ENCODE measurements at places on chromosomes 11 and 22.

DNA sequence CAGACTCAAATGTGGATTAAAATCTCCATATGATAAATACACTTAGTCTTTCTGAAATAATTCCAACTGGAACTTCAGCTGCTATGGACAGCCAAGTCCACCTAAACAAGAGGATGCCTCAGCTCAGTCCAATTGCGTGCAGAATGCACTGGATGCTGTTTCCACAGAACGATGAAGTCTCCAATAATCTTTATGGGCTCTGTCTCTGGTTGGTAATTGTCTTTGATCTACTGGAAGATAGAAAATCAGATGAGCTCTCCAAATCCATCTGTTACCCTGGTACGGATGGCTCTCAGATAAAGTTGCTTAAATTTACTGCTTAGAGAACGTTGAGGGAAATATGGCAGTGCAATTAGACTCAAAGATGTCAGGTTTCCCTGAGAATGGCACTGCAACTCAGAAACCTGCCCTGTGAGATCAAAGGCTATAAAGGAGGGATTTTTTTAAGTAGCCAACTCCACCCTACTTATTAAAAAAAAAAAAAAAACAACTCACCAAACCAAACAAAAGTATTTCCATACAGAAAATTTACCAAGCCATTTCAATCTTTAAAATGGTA, 859 bp upstream of the BIRC3 start:
- DNase-seq: peak; percentile 36

DNA sequence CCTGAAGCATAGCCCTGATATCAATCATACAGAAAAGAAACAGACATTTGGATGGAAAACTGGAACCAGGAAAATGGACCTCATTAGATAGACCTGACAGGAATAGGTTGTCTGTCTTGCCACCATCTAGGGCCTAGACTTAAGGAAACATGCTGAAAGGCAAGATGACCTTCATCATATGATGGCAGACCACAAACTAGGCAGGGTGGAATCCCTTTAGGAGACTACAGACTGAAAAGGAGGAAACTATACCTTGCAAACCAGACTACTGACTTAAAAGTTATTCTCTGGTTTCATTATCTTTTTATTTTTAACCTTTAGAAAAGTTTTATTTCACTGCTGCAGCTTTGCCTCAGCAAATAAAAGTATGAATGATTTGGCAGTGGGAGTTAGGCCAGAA, 20.3 kb downstream of the SBF2 start:
- no peak for DNase-seq

DNA sequence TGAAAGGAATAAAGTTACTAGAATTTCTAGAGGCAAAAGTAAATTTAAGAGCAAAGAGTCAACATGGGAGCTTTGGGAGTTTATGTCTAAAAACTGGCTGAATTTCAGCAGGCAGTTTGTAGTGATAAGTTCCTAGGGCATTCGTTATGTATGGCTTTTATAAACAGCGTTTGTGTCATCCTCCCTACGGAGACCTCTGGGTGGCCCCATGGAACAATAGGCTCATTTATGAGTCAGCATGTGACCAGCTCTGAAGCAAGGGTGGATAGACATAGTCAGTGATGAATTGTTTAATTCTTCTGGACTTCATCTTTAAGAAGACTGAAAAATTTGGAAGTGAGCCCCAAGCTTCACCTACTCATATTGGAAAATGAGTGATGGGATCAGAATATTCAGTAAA, 37.1 kb downstream of the SVIP start:
- peak; percentile 90 for DNase-seq

DNA sequence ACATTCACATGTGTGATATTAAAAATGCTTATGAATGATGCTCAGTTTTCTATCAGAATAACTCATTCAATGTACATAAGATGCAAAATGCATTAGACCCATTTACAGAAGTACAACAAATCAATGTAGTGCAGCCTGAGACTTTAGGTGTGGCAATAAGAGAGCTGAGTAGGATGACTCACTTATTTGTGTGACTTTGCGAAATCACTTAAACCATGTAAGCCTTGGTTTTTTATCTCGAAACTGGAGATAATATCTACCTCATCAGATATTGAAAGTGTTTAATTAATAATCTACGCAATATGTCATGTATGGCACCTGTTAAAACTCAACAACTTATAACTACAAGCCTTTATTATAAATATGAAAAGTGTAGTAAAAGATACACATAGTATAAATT, 105.7 kb upstream of the LUZP2 start:
- DNase-seq: peak; percentile 59

- DNase-seq: no peak
Measured at GRCh38 chr22:41713004-41713403, 13.7 kb downstream of the MEI1 start.

DNA sequence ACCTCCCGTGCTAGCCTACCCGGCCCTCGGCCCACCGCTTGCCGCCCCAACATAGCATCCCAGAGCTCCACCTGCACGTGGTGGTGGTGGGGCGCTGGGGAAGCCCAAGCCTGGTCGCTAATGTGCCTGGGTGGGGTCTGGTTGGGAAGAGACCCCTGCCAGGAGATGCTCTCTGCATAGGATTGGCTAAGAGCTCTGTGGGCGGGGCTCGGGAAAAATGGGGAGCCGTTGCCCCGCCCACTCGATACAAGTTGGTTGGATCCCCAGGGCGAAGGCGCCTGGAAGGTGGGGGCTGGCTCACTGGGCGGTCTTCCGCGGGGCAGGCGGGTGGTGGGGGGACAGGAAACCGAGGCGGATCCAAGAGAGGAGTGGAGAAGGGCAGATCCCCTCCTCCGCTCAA, 7.6 kb downstream of the LRRC10B start:
- no peak for DNase-seq

Measured in HT-29 (cell line).